ENCODE measurements at places on chromosomes 7 and 10.

DNA sequence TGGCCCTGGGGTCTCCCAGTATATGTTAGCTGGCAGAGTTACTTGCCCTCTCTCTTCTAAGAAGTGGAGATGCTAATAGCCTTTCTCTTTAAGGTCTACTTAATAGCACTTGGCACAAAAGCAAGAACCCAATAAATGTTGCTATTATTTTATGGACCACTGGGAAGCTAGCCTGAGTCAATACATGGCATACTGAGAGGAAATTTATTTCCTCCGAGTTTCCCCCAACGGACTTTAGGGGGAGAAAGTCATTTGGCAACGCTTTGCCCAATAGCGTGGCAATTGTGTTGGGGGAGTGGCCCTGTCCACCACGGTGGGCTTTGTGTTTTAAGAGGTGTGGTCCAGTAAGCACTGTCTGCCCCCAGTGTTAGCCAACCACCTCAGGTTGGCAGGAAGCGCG lies 87.4 kb upstream of the SMNDC1 start:
- no peak for DNase-seq

- no peak for DNase-seq
Observed at GRCh38 chr7:55970978-55971377, 6.6 kb downstream of the NIPSNAP2 start.

GRCh38 chr10:37760817-37761216 lies 96.6 kb downstream of the ZNF248 start:
- DNase-seq = no peak

DNA sequence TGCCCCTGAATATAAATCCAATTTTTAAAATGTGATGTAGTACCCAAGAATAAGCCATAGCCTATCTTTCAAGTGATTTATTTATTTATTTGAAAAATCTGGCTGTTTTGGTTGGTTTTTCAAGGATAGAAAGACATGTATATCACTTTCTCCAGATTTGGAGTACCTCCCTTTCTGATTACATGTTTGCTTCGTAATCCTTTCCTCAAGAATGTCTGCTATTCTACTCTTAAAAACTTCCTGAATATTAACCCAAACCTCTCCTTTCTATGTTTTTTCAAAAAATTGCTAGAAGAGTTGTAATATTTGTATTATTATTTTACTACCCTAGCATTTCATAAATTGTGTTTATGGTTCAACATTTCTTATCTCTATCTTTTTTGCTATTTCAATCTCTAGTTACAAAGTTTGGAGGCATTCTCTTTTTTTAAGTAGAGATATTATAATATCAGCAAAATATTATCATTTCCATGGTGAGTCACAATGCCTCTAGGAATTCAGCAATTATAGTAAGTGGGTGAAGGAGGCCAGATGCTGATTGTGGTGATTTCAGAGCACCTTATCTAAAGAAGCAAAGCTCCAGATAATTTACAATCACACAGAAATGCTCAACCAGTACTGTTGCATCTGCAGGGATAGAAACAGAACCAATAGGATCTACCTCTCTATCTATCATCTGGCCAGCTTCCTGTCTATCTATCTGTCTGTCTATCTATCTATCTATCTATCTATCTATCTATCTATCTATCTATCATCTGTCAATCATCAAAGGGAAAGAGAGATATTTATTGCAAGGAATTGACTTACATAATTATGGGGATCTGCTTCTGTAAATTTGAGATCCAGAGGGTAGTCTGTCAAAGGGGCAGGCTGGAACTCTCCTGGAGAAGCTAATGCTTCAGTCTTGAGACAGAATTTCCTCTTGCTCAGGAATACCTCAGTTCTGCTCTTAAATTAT lies 412.5 kb upstream of the SEMA3C start:
- DNase-seq = no peak

GRCh38 chr10:48735836-48736390 lies 51.2 kb downstream of the WDFY4 start:
- no peak for DNase-seq

DNA sequence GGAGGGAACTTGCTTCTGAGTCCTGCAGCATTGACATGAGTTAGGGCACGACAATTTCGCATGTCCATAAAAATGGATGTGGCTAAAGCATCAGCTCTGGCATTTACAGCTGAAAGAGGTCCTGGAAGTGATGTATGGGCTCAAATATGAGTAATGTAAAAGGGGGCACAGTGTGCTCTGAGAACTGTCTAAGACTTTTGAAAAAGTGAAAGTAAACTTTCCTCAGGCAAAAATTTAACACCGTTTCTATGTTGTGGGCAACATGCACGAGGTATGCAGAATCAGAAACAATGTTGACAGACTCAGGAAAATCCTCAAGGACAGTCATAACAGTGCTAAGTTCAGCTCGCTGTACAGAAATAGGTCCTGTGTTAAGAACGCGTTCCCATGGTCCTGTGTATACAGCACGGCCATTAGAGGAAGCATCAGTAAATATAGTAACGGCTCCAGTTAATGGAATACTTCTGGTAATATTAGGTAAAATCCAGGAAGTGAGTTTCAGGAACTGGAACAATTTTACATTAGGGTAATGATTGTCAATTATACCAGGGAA lies 37.9 kb upstream of the AKR1C2 start:
- DNase-seq = no peak

DNA sequence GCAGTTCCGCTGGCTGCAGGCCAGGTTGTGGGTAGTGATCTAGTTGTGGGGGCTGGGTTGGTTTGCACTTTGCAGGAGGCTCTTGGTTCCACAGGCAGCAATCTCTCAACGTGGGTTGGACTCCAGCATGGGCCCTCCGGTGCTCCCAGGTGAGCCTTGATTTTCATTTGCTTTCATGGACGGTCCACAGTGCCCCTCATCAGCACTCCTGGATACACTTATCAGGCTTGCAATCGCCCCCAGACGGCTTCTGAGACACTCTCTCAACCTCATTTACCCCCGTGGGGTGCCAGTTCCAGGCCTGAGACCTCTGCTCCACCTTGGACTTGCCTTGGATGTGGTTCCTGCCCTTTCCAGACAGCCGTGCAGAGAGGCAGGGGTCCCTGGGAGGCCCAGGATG lies 31.3 kb upstream of the ZNF273 start:
- DNase-seq = peak; percentile 2

DNA sequence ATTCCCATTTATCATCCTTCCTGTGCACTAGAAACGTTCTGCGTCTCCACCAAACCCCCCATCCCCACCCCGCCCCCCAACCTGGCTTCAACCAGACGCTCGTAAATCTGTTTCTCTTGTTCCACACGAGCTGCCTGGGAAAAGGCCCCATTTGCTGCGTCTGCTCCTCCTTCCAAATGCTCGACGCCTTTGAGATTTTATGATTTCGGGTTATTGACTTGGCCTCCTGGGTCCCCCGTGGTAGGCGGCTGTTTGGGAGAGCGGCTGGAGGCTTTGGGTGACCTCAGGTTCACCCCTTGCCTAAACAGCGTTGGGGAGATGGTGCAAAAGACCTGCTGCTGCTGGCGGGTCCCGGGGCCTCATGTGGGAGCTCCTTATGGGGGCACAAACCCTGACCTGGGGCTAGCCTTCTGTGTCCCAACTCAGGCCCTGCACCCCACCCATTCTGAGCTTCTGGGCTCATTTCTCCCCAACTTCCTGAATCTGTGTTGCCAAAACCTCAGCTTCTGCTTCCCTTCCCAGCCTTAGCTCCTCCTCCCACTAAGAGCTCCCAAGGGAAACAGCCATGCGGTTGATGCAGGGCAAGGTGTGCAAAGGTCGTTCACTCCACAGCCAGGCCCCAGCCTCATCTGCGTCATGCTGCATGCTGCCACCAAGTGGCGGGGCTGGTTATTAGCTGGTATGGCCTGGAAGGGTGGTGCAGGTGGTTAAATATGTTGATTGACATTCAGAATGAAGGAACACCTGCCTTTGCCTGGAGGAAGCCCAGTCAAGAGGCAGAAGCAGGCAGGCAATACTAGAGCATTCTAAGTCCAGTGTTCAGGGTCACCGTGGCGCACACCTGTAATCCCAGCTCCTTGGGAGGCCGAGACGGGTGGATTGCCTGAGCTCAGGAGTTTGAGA lies 49.1 kb upstream of the ELN start:
- DNase-seq = no peak

GRCh38 chr10:112115781-112116385 lies 67.7 kb downstream of the GPAM start:
- peak; percentile 32 for DNase-seq

DNA sequence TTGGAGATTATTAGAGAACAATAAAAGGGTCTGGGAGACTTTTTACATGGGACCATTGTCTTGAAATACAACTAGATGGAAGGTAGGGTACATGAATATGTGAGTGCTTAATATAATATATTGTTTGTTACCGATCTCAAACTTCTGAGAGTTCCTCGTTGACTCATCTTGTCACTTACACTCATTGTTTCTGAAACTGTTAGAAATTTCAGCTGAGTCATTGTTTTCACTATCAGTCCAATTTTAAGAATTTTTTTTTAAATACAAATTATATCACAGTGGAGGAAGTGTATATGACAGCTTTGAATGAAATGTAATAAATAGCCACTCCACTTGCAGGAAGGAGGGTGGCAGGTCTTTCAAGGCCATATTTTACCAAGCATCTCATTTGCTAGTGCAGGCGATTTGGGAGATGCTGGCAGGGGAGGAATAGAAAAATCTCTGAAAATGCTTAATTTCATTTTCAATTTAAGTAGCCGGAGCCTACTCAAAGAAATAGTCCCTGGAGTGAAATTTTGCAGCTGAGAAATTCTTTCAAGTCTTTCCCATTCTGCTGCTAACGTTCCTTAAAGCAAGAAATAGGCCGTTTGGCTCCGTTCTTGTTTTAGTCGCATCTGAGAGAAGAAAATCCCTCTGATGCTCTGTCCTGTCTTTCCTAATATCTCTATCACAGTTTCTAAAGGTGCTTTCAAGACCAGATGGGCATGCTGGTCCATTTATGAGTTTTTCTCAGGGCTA lies 1404.2 kb upstream of the CELF2 start:
- no peak for DNase-seq

DNA sequence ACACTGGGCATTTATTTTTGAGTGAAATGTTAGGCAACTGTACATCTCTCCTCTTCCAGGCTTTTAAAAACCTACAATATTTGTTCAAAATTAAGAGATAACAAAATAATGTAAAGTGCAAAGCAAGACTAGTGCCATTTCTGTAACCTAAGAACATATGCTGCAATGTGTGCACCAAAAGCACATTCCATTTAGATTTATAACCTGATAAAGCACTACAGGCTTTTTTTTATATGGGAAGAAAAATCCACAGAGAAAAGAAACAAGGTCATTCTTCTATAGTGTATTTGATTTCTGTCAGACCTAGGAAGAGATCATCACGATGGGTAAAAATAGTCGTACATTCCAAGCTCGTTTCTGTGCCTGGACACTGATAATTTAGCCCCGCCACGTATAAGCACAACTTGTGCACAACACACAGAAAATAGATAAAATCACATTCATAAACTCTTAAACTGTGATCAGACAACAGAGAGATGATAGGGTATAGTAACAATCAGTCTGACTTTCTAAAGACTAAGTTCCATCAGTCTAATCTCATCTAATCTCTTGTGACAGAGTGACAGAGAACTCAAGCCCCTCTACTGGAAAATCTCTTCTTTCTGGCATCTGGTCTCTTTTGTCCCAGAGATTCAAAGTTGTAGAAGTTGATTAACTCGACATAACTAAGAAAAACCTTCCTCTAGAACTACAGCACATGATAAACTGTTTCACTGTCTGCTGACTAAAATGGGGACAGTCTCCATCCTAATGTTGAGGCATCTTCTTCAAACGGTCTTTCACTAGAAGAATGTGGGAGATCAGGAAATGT lies 6.7 kb downstream of the LAMB1 start:
- no peak for DNase-seq

DNA sequence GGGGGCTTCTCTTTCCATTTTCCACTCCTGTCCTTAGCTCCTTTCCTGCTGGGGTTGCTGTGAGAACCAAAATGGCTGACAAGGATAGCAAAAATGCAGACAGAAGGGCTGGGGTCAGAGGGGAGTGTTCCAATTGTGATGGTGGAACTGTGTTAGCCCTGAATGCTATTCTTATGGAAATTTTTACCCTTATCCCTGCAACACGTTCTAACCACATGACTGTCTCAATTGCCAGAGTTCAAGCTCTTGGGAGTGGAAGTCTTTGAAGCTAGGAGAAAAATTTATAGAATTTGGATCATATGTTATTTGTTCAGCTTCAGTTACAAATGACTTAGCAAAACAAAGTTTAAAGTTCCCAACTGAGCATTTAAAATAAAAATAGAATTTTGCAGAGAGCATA lies 134.1 kb downstream of the ADCYAP1R1 start:
- DNase-seq = no peak

GRCh38 chr10:47457528-47457820 lies 26.4 kb downstream of the ANXA8 start:
- DNase-seq = no peak

DNA sequence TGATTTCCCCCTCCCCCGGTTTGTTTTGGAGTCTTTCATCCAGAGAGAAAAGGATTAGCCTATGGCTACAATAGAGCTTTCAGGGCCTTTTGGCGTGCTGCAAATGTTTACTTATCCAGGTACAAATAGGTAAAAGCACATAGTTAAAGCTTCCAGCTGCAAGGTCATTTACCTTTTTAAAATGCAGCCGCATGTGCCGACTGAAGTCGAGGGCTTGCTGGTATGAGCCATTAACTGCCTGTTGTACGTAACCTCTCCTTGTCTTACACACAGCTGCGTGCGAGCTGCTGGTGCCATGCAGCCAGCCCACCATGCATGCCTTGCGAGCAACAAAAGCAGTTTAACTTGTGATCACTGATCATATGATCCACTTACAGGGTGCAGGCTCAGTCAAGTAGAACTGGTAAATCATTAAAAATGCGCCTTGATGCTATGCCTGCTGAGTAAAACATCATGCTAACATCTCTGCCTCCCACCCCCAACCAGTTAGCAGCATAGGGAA lies 866.4 kb downstream of the LRMDA start:
- no peak for DNase-seq

DNA sequence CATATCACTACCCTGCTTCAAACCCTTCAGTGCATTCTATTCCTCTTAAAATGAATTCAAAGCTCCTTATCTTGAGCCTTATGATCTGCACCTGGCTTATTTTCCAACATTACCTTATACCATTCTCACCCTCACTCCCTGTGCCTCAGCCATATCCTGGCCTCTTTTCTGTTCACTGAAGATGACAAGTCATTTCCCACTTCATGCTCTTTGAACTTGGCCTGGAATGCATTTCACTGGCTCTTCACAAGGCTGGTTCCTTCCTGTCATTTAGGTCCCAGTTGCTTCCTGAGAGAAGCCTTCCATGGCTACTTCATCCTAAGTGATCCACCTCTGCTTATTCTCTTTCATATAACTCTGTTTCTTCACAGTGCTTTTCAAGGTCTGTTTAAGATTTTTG lies 3.2 kb upstream of the LIPF start:
- no peak for DNase-seq

DNA sequence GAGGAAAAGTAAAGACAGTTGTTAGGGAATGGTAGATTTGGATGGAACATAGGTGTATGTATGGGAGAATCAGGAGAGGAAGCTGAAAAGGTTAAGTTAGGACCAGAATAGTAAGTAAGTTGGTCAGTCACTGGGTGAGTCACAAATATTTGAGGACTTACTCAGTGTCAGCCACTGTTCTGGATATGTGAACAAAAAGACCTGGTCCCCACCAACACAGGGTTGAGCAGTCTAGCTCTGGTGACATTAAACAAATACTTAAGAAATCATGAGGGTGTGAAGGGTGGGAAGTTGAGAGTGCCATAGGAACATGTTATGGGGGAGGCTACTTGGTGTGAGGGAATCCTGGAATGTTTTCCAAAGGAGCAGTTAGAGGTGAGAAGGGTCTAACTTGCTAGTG lies 246.9 kb downstream of the PTEN start:
- DNase-seq = no peak
